T-helper 1 cell (primary cell): ENCODE measurements at places on chromosomes 5 and 9.

DNA sequence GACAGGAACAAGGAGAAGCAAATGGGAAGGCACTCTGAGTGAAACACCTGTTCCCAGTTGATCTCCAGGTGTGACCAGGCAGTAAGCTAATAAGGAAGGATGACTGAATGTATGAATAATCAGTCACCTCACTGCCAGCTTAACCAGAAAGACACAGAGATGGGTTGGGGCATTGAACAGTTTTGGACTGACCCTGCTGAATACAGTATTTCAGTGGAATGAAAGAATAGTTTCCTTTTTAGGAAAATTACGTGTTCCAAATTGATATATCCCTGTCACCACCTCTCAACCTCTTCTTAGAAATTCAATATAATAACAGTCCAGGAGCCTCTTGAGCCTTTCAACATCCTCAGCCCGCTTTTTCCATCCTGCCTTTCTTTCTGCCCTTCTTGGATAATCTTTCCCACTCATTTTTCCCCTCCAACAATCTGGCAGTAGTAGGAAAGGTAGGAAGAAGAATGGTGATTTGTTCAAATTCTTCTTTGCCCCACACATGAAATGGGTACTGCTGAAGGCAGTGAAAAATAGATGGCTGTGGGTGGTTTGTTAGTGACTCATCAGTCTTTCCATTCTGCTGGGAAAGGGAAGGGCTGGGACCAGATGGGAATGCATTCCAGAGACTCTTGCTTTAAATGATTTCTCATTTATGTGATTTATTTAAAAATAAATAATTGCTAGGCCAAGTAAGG lies 117.9 kb downstream of the ZSWIM6 start:
- DNase-seq: no peak

DNA sequence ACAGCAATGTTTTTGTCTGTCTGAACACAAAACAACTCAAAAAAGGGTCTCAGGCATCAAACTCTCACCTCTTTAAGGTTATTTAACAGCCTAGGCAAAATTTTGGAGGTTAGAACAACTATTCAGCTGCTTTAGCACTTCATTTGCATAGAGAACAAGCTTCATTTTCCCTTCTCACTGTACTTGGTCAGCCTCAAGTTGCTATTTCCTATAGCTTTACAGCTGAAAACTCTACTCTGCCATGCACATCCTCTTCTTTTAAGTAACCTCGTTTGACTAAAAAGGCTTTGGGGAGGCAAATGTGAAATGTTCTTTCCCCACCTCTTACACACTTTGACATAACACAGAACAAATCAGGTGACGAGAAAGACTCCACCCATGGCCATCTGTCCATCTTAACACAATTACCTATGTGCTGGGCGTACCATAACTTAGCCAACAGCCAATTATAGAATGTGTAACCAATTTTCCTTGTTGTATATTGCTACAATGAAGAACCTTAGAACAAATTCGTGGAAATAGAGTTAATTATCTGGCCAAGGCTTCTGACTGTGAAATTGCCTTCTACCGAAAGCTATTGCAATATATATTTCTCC lies 195.7 kb downstream of the DCP2 start:
- no peak for DNase-seq

- no peak for DNase-seq
Observed at GRCh38 chr5:56305001-56305950, 72.1 kb upstream of the ANKRD55 start.

GRCh38 chr5:110342683-110343082 lies 383.8 kb downstream of the TMEM232 start:
- DNase-seq: no peak

GRCh38 chr5:171543148-171543815 lies 123.8 kb downstream of the FGF18 start:
- no peak for DNase-seq
